ENCODE measurements at places on chromosomes 6 and 20.

DNA sequence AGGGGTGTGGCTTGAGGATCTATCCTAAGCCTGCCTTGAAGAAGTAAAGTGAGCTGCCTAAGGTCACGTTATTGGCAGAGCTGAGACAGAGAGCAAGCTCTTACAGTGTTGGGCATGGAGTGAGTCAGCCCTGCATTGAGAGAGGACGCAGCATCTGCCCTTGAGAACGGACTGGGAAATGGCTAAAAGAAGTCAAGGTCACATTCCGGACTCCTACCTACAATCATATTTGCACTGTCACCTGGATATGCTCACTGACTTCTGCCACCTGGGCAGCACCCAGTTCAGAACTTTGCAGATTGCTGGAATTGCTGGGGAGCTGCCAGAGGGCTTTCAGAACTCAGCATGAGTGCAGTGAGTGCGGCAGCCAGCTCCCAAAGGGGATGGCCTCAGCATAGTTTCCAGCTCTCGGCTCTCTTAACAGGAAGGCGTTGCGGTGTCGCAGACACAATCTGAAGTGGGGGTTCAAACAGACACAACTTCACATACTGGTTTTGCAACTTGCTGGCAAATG lies 199.3 kb upstream of the SGK1 start:
- no peak for DNase-seq

DNA sequence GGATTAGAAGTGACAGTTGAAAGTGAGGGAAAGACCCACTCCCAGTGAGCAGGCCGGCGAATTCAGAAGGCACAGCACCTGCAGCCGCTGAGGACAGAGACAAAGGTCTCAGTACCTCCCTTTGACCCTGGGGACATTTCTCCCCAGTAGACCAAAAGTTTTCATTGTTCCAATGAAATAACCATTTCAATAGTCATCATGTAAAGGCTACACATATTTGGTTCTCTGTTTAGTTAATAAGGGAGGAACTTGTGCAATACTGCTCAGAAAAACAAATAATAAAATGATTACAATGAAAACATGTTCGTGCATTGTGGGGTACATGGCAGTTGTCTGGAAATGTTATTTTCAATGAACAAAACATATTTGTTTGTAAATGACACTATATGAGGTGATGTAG lies 52.5 kb downstream of the EDN1 start:
- DNase-seq: no peak

GRCh38 chr6:3208775-3209113 lies 18.7 kb downstream of the TUBB2B start:
- no peak for DNase-seq

- DNase-seq: no peak
Measured at GRCh38 chr6:56005426-56005825, 130.0 kb upstream of the BMP5 start.

DNA sequence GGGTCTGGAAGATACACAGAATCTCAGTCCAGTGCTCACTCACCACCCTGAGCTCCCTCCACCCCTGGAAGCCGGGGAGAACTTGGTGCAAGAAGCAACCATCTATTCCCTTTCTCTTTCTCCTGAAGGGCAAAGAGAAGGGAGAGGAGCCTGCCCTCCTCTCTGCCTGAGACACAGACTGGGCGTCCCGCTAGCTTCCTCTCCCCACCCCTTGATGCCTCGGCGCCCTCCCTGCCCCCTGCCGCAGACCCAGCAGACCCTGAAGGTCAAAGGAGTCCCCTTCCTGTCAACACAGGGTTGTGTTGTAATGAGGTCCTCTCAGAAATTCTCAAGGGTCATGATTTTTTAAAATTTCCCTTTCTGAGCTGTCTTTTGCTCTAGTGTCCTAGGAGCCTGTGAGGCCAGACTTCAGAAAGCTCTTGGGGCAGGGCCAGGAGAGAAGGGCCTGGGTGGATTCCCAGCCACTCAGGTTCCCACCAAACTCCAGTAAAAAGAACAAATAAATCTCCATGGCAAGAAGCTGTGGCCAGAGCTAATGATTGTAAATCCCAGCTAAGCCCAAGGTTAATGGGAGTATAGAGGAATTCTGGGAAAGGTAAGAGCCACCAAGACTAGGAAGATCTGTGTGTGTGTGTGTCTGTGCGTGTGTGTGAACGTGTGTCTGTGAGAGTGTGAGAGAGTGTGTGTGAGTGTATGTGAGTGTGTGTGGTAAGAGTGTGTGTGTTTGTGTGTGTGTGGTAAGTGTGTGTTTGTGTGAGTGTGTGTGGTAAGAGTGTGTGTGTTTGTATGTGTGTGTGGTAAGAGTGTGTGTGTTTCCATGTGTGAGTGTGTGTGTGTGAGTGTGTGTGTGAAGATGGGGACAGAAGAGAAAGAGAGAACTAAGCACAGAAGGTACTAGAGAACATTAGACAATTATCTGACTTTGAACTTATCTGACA lies 1.1 kb upstream of the JPH2 start:
- DNase-seq: no peak

DNA sequence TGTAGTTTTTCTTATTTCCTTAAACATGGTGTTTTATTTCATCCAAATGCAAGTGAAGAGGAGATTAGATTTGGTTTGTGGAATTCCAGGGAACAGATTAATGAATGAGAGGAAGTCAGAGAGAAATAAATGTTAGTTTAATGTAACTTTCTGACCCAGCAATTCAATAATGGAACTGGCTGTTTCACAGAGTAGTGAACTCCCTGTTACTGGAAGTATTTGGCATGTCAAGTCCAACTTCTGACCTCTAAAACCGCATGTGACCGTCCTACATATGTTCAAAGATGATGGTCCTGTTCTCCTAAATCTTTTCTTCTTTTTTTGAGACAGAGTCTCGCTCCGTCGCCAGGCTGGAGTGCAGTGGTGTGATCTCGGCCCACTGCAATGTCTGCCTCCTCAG lies 18.7 kb downstream of the PROCR start:
- no peak for DNase-seq

GRCh38 chr6:111761783-111762312 lies 111.4 kb downstream of the FYN start:
- DNase-seq: no peak

GRCh38 chr20:41697861-41698559 lies 79.8 kb upstream of the CHD6 start:
- DNase-seq: no peak

- DNase-seq: no peak
Measured at GRCh38 chr6:87544474-87544735, 45.4 kb downstream of the RARS2 start.

- no peak for DNase-seq
Measured at GRCh38 chr6:35064290-35064689, 76.8 kb downstream of the TCP11 start.

DNA sequence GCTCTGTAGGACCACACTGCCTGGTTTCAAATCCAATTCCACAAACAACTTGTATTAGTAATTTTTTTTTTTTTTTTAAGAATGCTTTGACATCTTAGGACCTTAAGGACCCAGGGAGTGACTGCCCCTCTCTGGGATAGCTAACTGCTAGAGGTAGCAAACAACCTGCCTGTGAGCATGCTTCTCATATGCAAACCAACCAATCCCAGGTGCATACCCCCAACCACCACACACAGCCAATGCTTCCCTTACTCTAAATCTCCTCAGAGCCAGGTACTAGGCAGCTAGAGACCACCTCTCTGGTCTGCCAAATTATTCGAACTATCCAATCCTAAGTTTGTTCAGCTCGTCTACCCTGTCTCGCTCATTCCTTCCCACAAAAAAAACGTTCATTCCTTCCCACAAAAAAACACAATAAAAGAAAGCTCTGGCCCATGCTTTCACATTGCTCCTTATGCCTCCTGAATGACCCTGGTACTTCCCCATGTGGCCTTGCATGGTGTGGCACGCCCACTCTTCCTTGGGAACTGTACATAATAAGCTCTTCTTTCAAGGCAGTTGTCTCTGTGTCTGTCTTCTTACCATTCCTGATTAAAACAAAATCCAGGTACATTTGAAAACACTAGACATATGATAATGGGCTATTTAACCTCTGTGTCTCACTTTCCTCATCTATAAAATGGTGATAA lies 6.4 kb downstream of the SERAC1 start:
- DNase-seq: no peak

GRCh38 chr6:144535630-144536029 lies 250.5 kb downstream of the UTRN start:
- DNase-seq: no peak

DNA sequence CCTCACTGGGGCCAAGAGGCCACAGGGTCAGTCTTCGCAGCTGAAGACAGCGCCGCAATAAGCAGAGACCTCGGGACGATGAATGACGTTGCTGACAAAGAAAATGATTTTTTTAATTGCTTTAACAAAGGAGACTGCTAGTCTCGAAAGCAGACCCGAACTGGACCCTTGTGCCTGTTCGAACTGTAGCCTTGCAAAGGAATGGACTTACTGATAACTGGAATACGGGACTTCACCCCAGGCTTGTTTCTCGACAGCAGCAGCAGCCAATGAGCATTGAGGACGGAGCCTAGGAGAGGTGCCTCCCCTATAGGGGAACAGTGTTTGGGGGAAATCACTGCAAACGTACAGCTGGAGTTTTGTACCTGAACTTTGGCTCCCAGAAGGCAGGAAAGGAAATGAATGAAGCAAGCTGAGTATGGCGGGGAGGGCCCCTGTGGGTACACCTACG lies 1.3 kb upstream of the TAF4 start:
- DNase-seq: peak; percentile 33

DNA sequence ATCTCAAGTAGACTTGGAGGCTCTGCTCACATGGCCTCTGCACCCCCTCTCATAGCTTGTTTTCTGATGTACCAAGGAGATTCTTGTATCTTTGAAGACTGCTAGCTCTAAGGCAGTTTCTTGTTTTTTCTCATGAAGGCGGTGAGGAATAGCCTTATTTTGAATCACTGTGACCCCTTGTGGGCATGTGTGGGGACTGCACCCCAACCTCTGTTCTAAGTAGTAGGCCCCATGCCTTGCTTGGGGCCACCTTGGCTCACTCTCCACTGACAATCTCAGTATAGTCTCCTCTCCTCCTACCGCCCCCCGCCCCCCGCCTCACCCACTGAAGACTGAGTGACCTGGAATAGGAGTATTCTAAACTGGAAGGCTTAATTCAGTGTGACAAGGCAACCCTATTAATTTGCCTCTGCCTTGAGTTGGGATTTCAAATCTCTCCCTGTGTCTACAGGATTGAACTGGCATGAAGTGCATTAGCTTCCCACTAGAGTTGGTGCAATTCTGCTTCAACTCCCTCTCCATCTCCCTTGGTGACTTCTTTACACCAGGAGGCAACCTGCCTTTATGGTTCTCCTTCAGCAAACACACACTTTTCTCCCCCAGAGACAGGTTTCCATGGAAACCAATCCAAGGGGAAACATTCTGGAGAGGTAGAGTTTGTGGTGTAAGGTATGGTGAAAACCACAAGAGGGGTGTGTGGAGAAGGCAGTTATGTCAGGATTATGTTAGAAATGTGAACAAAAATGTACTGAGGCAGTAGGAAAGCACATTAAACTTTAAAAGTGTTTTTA lies 75.4 kb upstream of the ECI2 start:
- DNase-seq: no peak

GRCh38 chr6:30155520-30156261 lies 5.3 kb downstream of the TRIM10 start:
- no peak for DNase-seq

- DNase-seq: no peak
Measured at GRCh38 chr6:15365273-15365687, 119.4 kb downstream of the JARID2 start.

DNA sequence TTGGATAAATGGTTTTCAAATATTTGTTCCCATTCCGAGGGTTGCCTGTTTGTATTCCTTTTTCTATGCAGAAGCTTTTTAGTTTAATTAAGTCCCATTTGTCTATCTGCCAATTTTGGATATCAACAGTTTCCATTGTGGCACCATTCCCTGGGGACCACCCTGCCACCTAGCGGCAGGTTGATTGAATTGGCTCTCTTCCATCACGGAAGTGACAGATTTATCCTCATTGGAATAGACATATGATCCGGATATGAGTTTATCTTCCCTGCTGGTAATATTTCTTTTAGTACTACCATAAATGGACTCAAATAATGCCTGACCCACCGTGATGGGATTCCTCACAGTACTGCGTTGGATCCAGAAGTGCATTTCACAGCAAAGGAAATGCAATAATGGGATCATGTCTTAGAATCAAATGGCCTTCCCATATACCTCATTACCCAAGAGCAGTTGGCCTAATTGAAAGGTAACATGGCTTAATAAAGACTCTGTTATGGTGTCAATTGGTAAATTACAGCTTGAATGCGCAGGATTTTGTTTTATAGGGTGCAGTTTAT lies 327.0 kb downstream of the BMP2 start:
- no peak for DNase-seq

- DNase-seq: no peak
Measured at GRCh38 chr20:52746190-52746589, 226.0 kb upstream of the TSHZ2 start.

DNA sequence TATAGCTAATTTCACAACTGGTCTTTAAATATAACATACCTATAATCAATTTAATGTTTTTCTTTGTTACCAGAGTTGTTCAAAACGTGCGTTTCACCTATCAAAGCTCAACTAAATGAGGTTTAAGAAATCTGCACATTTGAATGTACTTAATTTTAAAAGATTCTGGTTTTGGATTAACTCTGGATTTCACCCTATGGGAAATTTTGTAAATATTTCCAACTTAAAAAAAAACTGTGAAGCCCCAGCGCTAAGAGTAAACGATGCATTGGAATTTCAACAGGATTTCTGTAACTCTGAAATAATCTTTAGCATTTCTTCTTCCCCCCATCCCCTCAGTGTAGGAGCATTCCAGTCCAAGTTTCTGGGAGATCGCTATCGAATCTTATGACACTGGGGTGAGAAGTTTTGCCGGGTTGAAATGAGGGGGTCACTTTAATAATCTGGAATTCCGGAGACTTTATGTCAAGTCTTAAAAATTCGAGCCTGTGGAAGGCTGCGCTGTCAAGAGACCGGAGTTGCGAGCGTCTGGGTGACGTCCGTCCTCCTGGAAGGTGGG lies 643 bp upstream of the MAP3K4 start:
- no peak for DNase-seq

DNA sequence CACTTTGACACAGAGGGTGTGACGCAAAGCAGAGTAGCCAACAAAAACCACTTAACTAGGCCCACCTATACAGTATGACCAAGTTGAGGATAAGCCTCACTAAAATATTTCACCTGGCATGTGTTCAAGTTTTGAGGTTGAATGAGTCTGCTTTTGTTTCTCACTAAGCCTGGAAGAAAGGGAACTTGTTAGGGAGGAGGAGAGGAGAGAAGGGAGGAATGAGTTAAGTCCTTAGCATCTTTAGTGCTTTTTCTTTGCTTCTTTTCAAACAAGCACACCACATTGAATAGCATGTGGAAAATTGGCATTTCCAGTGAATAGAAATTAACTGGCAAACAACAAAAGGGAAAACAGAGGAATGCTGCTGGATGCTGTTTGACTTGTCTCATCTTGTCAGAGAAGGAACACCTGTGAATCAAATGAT lies 461.9 kb downstream of the GJA1 start:
- no peak for DNase-seq

GRCh38 chr6:137661601-137662000 lies 167.4 kb upstream of the OLIG3 start:
- DNase-seq: no peak

Measured in GM12878 (cell line).